ENCODE measurements at places on chromosomes 16 and 17.

GRCh38 chr16:964356-965035 is 6.3 kb downstream of the LMF1 start:
- DNase-seq, result no peak

DNA sequence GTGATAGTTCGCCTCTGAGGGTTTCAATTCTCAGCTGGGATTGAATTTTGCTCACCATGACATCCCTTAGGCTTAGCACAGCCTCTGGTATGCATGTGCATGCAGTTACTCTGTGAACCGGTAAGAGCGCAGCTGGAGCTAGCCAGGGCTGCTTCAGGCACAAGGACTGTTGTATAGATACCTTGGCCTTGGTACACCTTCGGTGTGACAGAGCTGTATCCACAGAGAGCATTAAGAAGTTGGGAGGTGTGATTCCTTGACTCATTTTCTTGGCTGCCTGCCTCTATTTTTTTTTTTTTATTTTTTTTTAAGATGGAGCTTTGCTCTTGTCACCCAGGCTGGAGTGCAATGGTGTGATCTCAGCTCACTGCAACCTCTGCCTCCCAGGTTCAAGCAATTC is 2.2 kb upstream of the NUTF2 start:
- no peak for DNase-seq

- DNase-seq, result no peak
Observed at GRCh38 chr17:13378361-13378760, 223.4 kb downstream of the HS3ST3A1 start.

DNA sequence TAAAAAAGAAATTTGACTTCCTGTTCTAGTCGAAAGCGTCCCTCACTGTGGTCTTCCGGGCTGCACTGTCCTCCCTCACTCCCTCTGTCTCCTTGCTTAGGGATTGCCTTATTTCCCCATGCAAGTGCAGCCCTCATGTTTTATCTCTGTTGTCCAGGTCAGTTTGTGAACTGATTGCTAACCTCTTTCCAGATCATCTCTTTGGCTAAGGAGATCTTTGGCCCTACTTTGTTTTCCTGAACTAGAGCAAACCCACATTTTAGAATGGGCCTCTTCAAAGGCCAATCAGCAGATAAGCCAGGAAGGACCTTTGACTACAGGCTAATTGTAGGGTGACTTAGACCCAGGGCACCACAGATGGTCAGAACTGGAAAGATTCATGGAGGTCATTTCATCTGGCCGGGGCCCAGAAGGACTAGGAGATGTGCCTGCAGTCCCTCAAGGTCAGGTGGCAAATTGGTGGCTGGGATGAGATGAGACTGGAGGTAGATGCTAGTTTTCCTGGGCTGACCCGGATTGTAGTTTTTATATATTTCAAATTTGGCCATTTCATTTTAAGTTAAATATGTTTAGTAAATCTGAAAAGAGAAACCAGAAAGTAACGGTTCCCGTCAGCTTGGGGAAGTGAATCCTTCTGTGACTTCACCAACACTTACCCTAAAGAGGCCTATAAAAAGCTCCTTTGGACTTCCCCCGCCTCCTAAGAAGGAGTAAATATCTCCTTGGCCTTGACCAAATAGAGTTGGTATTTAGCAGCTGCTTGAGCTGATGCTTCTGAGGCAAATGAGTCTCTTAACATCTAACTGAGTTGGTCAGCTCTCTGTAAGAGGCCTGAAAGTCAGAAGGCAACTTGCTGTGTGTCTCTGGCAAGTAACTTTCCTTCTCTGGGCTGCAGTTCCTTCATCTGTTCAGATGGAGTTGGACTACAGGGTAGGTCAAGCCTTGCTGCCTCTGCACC is 6.2 kb upstream of the SLC25A19 start:
- peak; percentile 45 for DNase-seq

DNA sequence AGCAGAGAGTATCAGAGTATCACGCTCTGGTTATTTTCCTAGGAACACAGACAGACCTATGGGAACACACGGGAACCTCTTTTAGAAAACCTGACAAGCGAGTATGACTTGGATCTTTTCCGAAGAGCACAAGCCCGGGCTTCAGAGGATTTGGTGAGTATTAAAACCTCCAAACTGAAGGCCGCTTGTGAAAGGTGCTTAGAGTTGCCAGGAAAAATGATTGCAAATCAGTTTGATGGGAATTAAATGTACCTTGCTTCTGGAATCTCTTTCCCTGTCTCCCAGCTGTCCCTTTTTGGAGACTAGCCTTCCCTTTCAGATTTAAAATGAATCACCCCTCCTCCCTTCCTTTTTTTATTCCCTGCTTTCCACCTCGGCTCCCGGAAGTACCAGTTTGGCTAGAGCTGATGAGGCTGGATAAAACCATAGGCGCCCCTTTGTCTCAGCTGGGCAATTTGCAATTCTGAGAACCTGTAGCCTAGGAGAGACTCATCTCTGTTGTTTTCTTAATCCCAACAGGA is 27.3 kb downstream of the KAT7 start:
- no peak for DNase-seq

GRCh38 chr17:9538626-9539025 is 37.0 kb downstream of the STX8 start:
- no peak for DNase-seq

DNA sequence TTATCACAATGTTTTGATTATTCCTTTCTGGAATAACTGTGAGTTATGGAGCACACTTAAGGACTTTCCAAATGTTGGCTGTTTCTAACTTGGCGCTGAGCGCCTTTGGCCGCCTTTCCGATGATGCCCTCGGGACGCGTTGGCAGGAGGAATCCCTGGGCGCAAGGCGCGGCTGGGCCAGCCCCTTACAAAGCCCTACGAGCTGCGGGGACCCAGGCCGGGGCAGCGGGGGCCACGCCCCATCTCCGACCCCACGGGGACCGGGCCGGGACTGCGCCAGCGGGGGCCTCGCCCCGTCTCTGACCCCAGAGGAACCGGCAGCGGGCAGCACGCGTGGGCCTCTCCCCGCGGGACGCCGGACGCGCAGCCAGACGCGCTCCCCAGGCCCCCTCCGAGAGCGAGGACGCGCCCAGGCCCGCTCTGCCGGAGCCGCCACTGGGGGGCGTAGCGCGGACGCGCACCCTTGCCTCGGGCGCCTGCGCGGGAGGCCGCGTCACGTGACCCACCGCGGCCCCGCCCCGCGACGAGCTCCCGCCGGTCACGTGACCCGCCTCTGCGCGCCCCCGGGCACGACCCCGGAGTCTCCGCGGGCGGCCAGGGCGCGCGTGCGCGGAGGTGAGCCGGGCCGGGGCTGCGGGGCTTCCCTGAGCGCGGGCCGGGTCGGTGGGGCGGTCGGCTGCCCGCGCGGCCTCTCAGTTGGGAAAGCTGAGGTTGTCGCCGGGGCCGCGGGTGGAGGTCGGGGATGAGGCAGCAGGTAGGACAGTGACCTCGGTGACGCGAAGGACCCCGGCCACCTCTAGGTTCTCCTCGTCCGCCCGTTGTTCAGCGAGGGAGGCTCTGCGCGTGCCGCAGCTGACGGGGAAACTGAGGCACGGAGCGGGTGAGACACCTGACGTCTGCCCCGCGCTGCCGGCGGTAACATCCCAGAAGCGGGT is at the start of gene GAA:
Gene GAA (plus strand): TSS at position 571 of the 935 bp plus-strand sequence. CDS start 3,006 bp downstream, outside the sequence.
- peak; percentile 99 for DNase-seq

DNA sequence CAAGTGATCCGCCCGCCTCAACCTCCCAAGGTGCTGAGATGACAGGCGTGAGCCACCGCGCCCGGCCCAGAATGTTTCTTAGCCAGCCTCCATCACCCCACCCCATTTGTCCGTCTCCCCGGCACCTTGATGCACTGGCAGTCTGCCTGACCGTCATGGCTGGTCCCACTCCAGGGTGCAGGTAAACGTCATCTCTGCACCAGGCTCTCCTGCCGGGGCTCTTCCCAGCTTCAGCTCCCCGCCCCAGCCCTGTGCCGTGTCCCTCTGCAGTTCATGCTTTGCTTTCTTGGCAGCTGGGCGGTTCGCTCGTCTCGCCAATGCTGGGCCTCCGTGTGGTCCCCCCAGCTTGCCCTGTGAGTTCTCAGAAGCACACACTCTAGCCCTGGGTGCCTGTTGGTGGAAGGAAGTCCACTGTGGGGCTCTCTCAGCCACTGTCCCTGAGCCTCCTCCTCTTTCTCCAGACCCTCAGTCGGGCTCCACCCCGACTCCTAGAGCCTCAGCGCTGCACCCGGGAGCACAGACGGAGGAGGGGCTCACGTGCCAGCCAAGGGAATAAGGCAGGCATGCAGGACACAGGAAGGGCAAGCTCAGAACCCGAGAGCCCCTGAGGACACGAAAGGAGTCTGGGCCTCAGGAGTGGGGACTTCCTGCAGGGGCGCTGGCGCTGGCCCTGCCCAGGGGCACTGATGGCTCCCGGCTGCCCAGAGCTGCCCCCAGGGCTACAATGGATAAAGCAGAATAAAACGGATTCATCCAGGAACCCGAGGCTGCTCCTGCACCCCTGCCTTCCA is 12.0 kb downstream of the HS3ST6 start:
- no peak for DNase-seq

DNA sequence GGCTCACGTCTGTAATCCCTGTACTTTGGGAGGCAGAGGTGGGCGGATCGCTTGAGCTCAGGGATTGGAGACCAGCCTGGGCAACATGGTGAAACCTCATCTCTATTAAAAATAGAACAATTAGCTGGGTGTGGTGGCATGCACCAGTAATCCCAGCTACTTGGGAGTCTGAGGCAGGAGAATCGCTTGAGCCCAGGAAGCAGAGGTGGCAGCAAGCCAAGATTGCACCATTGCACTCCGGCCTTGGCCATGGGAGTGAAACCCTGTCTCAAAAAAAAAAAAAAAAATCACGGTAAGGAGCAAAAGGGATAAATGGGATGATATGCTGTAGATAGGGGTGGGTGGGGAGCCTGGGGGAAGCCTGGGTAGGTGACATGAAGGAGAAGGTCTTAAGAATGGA is 20.4 kb upstream of the TMEM98 start:
- no peak for DNase-seq

GRCh38 chr16:51655249-51655648 is 504.2 kb upstream of the SALL1 start:
- DNase-seq, result no peak

DNA sequence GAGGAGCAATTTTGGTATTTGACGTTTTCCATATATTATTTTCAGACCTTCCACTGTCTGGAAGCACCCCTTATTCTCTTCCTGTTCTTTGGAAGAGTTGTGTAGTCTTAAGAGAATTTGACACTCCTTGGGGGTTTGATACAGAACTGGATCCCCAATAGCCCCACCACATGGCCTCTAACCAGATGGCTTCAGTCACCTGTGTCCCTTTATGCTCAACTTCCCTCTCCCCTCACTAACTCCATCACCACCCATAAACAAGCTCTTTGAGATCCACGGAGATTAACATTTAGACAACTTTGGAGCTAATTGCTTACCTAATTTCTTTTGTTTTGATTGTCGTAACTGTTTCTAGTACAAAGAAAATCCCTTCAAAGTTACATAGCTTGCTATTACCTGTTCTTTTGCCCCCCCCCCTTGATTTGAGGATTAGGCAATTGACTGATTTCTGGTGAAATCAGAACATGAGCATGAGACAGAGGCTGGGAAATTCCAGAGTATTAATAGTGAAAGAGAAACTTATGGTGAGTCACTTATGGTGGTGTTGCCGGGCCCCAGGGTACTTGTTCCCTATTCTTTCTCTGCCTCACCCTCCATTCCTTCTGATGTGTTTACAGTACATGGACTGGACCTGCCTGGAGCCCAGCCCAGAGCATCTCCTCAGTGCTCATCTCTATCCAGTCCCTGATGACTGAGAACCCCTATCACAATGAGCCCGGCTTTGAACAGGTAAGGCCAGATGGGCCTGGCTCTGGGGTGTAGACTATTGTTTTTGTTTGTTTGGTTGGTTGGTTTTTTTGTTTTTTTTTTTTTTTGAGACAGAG is 7.5 kb downstream of the UBE2Z start:
- DNase-seq, result no peak

All from HuH-7 (cell line).